SJSA1 (cell line): ENCODE measurements at places on chromosomes 6 and 20.

DNA sequence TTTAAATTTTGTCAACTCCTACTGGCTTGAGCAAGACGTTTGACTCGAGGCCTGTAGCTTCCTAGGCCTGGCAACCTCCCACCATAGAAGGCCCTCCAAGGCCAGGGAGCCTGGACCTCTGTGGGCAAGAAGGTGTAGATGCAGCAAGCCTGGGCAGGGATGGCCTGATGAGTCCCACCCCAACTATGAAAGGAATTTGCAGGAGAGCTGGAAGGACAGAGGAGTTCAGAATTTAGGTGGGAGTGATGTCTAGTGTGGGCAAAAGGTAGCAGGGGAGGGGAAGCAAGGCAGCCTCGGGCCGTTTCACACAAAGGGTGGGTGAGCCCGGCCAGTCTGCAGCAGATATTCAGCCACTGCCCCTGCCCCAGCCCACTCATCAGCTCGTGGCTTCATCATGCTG is 245.2 kb downstream of the CDH26 start:
- DNase-seq: no peak

DNA sequence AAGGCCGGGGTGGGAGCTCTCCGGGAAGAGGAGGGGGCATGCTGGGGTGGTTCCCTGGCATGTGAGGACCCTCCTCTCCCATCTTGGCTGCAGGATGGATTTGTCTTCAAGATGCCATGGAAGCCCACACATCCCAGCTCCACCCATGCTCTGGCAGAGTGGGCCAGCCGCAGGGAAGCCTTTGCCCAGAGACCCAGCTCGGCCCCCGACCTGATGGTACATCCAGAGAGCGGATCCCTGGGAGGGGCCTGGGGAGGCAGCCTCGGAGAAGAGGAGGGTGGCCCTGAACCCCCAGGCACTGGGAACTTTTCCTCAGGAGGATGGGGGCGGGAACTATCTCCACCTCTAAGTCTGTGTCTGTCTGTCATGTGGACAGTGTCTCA is 4.8 kb downstream of the CDC25B start:
- no peak for DNase-seq

DNA sequence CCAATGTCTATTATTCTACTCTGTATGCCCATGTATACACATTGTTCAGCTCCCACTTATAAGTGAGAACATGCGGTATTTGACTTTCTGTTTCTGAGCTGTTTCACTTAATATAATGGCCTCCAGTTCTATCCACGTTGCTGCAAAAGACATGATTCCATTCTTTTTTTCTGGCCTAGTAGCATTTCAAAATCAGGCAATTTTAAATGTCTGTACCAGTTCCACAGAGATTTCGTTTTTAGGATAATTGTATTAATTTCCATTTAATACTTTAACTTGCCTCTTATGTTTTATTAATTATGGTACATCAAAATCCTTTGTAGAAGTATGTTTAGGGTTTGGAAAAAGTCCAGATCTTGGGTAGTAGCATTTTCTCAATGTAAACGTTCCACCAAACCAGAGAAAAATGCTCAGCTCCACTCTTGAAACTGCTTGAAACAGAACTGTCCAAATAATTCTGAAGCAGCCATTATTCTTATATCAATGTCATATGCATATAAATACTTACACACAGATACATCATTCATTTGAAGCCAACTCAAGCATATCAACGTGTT is 42.6 kb upstream of the PLEKHG1 start:
- DNase-seq: no peak

- DNase-seq: no peak
Observed at GRCh38 chr6:17482711-17483110, 89.3 kb downstream of the CAP2 start.

DNA sequence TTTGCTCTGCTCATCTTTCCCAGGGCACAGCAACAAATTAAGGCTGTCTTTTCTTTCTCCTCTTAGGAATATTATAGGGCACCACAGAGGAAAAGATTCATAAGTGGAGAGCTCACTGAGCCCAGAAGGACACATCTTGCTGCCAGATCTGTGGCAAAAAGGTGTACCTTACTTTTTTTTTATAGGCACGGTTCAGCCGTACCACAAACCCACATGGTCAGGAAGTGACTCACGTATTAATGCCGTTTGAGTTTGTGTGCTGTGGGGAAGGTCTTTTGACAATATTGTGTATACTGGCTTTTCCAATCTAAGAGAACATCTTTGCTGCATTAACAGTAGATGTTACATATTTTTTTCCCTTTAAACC is 28.4 kb downstream of the PAQR8 start:
- peak; percentile 60 for DNase-seq

GRCh38 chr6:33977606-33978411 is 168.1 kb downstream of the GRM4 start:
- DNase-seq: peak; percentile 22

DNA sequence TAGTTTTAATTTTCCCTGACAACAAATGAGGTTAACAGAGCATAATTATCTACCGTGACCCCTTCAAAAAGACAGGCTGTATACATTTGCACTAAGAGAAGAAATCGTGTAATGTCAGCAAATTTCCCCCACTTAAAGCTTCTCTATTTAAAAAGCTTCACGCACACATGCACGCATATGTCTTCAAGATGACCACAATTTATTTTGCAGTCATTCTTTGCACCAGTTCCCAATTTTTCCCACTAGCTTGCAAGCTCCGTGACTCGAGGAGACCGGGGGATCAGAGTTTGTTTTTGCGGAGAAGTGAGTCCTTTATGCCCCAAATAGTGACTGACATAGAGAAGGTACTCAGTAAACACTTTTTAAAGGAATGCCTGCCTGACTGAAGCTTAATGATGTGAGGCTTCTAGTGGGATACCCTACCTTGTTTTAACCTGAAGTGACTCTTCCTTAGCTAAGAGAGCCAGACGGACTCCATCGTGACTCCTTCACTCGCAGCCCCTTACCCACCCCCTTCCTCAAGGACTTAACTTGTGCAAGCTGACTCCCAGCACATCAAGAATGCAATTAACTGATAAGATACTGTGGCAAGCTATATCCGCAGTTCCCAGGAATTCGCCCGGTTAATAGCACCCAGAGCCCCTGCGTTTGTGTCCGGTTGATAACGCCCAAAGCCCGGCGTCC is 9.3 kb upstream of the NQO2 start:
- DNase-seq: no peak

GRCh38 chr6:52457096-52457495 is 37.0 kb downstream of the EFHC1 start:
- DNase-seq: no peak

- DNase-seq: no peak
Observed at GRCh38 chr6:163627274-163628062, 212.9 kb downstream of the QKI start.

DNA sequence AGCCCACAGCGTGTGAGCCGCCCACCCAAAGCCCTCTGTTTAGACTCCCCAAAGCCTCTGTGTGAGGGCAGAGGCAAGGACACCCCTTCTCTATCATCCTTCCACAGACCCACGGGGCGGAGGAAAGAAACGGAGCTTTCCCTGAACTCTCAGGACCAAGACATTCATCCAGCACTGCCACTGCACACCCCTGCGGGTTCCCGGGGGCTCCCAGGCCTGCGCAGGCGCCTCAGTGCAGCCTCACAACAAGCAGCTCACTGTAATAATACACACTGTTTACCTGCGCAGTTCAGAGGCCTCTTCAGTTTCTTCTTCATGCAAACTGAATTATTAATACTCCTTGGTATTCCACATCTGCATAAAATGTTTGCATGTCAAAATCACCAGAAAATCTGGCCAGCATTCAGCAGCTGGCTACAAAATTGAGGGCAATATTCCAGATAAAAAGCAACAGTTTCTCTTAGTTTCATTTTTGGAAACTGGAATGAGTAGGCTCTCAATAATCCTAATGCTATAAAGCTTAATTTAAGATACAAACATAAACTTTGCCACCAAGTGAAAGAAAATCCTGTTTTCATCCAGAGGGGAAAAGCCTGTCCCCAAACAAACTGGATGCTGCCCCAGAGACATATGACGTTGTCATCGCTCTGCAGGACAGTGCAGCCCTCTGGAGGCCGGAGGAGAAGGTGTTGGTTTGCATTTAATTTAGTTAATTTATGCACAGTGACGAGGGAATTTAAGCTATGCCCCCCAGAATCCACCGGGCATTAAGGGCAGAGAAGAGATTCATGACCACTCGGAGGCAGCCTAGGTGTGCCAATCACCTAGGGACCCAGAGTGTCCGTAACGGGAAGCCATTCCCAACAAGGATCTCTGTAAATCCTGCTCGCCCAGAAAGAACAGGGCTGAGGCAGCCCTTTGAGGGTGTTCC is 45.3 kb downstream of the NINL start:
- DNase-seq: no peak

- no peak for DNase-seq
Observed at GRCh38 chr6:31397901-31398525, 5.4 kb upstream of the MICA start.

DNA sequence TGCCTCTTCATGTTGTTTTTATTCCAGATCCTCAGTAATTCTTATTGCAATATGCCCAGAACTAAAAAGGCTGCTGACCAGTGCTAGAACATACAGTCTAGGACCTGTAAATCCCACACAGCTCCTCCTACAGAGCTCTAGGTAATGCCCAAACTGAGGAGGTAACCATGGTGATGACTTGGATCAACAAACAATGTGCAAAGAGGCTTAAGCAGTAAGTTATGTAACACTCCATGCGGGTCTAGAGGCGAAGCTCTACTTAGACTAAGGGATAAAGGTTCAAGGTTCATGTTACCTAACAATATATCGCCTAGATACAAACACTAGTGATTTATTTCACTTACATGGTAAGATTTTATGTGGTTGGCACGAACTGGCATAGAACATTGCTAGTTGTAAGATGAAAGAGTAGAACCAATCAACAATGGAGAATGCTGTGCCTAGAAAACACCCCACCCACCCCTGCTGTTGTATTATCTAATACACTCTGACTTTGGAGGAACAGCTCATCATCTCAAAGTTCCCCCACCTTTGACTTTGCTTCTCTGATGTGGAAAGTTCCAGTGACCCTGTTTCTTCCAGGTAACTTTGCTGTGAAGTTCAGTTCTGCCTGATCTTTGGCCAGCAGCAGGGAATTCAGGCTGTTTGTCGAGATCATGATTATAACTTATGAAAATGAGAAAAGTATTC is 242.4 kb downstream of the ALDH8A1 start:
- DNase-seq: no peak

DNA sequence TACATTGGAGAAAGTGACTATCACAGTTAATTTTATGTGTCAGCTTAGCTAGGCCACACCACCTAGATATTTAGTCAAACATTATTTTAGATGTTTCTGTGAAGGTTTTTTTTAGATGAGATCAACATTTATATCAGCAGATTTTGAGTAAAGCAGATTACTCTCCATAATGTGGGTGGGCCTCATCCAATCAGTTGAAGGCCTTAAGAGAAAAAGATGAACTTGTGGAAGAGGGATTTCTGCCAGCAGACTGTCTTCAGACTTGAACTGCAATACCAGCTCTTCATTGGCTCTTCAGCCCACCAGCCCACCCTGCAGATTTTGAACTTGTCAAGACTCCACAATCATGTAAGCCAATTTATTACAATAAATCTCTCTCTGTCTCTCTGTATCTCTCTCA is 25.1 kb upstream of the FBXO30 start:
- DNase-seq: no peak

DNA sequence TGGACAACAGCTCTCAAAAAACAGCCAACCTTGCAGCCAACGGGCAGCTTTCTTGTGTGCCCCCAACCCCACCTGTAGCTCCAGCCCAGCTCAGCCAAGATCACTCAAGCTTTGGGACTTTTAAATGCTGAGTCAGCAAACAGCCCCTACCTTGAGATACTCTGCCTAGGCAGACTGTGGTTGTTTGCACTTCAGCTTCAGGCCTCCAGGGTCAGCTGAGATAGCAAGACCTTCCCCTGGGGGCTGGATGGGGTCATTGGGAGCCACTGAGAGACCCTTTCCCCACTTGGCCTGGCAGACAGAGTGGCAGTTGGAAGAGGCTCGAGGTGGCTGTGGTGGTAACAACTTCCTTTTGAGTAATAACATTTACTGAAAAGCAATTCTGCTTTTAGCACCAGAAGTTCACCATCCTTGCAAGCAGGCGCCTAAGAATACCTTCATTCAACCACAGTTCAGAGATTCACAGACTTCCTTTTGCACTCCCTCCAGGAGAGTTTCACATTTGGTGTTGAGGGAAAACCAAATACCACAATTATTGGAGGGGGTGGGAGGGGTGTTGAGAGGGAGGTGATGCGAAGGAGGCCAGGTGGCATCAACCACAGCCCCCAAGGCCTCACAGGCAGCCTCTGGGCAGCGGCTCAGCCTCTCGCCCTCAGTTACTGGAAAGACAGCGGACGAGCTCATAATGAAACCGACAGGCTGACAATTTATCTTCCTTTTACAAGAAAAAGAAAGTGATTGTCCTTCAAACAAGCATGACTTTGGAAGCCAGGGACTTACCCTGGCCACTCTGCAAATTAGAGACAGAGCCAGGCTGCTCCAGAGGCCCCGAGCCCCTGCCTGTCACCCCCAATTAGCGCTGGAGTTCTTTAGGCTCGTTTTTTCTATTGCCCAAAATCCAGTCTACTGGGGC is 148.1 kb downstream of the CEBPB start:
- DNase-seq: no peak

GRCh38 chr6:169174516-169175359 is 78.9 kb downstream of the THBS2 start:
- no peak for DNase-seq

GRCh38 chr20:41627001-41627495 is 8.9 kb upstream of the CHD6 start:
- no peak for DNase-seq

DNA sequence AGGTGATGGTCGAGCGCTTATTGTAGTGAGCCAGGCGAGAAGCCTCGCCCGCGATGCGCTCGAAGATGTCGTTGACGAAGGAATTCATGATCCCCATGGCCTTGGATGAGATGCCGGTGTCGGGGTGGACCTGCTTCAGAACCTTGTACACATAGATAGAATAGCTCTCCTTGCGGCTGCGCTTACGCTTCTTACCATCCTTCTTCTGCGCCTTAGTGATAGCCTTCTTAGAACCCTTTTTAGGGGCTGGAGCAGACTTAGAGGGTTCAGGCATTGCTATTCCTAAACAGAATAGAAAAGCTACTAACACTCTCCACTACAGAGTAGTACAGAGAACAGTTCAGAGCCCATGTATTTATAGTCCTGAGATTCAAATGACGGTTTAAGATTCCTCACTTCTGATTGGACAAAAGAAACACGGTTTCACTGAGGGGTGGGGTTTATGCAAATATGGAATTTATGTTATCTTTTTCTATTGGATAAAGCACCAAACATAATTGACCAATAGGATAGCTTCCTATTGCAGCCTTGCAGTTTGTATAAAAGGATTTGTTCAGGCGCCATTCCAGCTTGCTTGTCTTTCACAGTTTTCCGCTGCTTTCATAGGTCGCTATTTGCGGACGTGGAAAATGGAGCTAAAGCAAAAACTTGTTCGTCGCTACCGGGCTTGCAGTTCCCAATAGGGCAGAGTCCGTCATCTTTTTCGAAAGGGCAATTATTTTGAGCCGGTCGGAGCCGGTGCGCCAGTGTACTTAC is 43.7 kb upstream of the HFE start:
- peak; percentile 71 for DNase-seq

DNA sequence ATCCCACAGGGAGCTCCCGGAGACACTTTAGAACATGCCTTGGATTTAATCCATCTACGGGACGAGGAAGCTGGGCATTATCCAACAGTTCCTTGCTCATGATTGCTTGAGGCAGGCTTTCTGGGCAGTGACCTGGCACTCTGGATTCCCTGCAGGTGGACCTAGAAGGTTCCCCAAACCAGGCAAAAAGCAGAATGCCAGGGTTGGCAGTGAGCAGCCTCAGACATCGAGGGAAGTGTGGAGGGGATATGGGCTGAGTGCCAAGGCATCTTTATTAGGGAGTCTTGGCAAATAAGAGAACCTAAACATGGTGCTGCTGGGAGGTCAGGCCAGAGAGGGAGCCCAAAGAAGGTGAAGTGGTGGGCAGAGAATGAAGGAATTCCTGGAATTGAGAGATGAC is 158.5 kb downstream of the CD83 start:
- no peak for DNase-seq
